Jurkat, Clone E6-1 (cell line): ENCODE measurements at places on chromosomes 16 and 17.

- no peak for DNase-seq
Measured at GRCh38 chr17:18944646-18945045, 7.3 kb upstream of the SLC5A10 start.

- no peak for DNase-seq
Measured at GRCh38 chr16:46976550-46976949, 3.1 kb upstream of the DNAJA2 start.

DNA sequence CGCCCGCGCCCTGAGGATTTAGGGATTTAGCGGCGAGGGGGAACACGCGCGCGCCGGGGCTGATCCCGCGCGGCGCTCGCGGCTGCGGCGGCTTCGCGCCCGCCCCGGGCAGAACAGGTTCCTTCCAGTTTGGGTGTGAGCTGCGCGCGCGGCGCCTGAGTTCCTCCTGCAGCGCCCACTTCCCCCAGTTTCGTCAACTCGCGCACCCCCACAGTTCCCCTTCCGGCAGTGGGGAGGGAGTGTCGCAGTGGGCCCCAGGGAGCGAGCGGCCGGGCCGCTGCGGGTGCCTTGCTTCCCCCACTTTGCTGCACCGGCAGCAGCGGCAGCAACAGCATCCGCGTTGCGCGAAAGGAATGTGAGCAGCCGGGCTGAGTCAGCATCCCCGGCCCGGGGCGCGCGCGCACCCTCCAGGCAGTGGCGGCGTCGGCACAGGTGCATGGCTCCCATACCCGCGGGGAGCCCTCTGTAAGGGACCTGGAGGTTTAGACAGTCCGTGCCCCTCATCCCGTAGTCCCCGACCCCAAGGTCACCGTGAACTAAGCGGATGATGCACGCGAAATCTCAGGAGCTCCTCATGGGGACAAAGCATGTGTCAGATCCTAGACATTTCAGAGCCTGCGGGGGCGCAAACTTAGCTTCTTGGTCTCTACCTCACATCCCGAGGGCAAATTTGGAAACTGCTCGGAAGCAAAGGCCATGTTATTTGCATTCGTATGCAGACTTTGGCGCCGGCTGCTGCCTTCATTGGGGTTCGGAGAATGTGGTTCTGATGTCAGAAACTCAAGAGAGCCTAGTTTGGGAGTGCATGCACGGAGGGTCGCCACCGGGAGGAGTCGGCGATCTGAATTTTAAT lies 767 bp downstream of the ARSG start:
- peak; percentile 77 for DNase-seq

DNA sequence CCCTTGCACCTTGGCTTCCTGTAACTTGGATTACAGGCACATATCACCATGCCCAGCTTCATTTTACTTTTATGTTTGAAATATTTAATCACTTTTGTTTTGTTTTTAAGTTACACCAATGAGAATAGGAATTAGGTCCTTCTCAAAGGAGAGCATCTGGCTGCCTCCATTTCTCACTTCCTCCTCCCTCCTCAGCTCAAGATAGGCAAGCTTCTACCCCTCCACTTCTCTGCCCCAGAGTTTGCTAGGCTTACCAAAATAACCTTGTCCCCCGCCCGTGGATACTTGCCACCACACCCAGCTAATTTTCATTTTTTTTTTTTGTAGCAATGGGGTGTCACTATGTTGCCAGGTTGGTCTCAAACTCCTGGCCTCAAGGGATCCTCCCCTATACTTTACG lies 17.9 kb downstream of the GABARAPL2 start:
- no peak for DNase-seq

GRCh38 chr17:39237586-39237985 lies 11.8 kb upstream of the STAC2 start:
- DNase-seq = no peak

DNA sequence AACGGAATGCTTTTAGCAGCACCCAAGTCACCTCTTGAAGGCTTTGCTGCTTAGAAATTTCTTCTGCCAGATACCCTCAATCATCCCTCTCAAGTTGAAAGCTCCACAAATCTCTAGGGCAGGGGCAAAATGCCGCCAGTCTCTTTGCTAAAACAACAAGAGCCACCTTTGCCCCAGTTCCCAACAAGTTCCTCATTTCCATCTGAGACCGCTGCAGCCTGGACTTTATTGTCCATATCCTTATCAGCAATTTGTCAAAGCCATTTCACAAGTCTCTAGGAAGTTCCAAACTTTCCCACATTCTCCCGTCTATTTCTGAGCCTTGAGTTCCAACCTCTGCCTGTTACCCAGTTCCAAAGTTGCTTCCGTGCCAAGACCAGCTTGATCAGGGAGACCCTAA lies 27.4 kb downstream of the TMC6 start:
- DNase-seq = no peak

GRCh38 chr17:66904760-66905624 lies 59.5 kb upstream of the CACNG4 start:
- DNase-seq = no peak

DNA sequence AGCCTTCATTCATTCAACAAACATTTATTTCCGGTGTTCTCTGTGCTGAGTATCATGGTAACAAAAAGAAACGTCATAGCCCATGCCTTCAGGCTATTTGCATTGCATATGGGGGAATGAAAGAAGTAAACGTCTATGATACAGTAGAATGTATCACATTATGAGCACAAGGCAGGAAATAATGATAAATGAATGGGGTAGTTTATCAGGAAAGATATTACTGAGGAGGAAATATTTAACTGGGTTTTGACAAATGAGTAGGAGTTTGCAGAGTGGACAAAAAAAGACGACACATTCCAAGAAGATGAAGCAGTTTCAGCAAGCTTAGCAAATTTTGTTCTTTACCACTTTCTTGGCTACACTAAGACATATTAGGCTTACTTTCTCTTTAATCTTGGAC lies 1.3 kb upstream of the KRTAP4-7 start:
- DNase-seq = no peak

DNA sequence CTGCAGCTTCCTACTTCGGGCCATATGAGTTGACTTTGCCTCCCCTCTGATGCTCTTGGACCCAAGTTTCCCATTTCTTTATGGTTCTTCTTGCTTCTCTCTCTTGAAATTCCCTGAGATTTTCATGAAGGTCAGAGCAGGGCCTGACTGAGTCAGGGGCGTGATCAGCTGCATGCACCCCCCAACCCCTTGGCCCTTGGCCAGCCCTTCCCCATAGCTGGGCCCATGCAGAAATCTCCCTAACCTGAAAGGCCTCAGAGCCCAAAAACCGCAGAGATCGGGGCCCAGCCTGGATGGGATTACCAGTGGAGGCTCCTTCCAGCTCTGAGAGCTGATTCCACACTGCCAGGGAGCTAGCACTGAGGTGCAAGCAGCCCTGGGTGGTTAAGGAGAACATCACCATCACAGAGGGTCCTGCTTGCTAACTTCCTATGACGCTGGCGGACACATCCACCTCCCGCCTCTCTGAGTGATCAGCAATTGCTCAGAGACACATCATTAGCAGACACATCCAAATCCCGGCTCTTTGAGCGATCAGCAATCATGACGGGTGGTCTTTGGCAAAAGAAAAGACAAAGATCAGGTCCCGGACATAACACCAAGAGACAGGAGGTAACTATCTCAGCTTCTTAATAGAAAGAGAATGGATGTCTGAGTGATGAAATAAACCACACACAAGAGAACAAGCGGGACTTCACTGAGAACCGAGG lies 161.5 kb downstream of the C16orf78 start:
- no peak for DNase-seq

- DNase-seq = no peak
Measured at GRCh38 chr17:17624741-17625140, 33.2 kb upstream of the PEMT start.

DNA sequence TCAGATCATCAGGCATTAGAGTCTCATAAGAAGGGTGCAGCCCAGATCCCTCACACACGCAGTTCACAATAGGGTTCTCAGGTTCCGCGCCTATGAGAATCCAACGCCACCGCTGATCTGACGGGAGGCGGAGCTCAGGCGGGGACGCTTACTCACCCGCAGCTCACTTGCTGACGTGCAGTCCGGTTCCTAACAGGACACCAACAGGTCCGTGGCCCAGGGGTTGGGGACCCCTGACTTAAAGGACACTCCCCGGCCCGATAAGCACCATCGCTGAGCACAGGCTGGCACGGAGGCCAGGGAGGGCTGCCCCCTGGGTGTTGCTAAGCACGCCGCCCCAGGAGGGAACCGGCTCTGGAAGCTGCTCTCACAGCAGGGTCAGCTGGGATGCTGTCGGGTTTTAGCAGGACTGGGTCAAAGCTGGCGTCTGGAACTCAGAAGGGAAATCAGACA lies 30.1 kb upstream of the BAHCC1 start:
- no peak for DNase-seq

GRCh38 chr16:15913046-15913698 lies 24.8 kb upstream of the CEP20 start:
- no peak for DNase-seq

GRCh38 chr17:75642182-75642783 lies 9.0 kb downstream of the SMIM5 start:
- no peak for DNase-seq

DNA sequence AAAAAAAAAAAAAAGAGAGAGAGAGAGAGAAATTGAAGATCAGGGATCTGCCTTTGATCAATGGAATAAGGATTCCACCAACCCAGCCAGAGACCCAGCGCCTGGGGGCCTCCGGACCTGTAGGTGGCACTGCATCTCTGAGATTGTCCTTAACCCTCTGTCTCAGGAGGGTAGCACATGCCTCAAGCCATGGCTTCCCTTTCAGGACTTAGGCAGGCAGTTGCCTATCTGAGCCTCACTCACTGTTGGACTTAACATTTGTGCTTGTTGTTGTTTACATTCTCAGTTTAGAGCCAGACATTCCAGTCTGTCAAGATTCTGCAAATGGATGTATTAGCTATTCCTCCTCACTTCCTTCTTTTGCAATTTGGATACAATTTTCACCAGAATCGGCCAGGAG lies 5.1 kb upstream of the SCNN1B start:
- peak; percentile 22 for DNase-seq

GRCh38 chr16:81651758-81652718 lies 127.1 kb upstream of the PLCG2 start:
- DNase-seq = no peak

DNA sequence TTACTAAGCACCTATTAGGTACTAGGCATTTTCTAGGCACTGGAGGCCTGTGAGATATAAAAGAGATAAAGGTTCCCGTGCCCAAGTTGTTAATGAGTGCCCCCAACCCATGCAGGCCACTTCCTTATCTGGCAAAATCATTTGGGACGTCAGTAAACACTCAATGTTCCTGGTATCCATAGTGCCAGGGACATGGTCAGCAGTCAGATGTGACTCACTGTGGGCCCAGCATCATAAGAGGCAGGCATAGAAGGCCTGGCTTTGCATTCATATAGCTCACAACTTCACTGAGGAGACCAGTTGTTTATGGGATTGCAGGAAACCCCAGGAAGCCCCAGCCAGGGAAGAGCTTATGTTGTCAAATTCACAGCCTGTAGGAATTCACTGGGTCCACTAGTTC lies 81.1 kb downstream of the MRC2 start:
- no peak for DNase-seq

DNA sequence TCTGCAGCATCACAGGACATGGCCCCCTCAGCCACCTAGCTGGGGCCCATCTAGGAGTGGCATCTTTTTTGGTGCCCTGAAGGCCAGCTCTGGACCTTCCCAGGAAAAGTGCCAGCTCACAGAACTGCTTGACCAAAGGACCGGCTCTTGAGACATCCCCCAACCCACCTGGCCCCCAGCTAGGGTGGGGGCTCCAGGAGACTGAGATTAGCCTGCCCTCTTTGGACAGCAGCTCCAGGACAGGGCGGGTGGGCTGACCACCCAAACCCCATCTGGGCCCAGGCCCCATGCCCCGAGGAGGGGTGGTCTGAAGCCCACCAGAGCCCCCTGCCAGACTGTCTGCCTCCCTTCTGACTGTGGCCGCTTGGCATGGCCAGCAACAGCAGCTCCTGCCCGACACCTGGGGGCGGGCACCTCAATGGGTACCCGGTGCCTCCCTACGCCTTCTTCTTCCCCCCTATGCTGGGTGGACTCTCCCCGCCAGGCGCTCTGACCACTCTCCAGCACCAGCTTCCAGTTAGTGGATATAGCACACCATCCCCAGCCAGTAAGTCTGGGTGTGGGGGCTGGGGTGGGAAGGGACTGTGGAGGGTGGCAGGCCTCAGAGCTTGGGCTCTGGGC lies 22.0 kb downstream of the RARA start:
- DNase-seq = no peak

GRCh38 chr16:62968-63391 lies 9.4 kb downstream of the SNRNP25 start:
- no peak for DNase-seq

DNA sequence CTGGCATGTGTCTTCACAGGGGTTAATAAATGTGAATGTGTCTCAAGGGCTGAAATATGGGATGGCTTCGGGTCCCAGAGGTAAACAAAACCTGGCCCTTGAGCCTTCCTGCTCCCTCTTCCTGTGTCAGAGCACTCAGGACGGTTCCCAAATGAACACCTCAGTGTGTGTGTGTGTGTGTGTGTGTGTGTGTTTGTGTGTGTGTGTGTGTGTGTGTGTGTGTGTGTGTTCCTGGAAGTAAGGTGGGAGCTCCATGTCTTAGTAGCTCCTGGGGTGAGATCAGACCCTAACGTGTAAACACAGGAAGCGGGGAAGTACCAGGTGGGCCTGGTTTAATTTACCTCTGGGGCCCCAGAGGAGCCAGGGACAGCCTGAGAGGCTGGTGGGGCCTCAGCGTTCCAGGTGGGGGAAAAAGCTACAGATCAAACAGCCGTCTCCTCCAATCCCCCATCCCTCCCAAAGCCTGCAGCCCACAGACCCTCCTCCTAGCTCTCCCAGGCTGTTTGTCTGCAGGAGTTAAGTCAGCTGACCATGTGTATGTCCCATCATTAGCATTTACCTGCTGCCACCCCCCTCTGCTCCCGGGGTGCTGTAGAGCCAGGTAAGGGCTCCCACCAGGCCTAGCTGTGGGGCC lies 6.1 kb downstream of the KIF19 start:
- no peak for DNase-seq
